Activated T-helper 17 cell treated with anti-CD3 and anti-CD28 coated beads, Interleukin-2, amount 50 U/mL, for 72 hours (primary cell): ENCODE measurements at places on chromosomes 16 and 17. TPM values are rescaled to one million over a fixed set of nuclear protein-coding genes. Genes with fewer than 3 reads are reported as not detected.

- ATAC-seq = no peak
- H3K27ac ChIP-seq = no peak overlapping the region
- H3K4me1 ChIP-seq = no peaks in the 10 kb centered on the region
Observed at GRCh38 chr16:66382966-66383299, 16.4 kb downstream of the CDH5 start.

DNA sequence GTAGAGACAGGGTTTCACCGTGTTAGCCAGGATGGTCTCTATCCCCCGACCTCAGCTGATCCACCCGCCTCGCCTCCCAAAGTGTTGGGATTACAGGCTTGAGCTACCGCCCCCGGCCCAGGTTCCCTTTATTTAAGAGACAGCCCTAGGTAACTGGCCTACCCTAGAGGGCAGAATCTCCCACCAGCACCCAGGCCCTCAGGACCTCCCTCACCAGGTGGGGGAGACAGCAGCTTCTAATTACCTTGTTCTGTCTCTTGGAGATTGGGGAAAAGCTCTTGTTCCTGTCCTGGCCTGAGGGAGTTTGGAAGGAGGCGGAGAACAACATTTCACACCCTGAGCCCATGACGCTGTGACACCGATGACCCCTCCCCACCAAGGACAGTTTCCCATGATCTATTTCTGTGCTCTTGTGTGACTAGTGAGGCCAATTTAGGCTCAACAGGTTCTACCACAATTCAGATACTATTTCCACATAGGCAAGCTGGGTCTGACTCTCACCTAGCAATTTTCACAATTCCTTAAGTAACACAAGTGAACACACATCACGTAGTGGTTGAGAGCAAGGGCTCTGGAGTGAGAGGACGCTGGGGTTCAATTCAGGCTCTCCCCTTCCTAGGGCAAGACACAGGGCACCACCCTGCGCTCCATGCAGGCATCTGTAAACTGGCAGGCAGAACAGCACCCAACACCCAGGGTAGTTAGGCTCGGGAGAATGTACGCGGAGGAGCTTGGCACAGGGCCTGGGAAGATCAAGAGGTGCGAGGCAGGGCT is 20.4 kb downstream of the HDAC5 start:
- H3K27ac ChIP-seq = no peak overlapping the region
- H3K4me3 ChIP-seq = no peak overlapping the region
- ATAC-seq = no peak
- peaks cover 11% of the 10 kb centered on the region for H3K36me3 ChIP-seq
- peaks cover 3% of the 10 kb centered on the region for H3K4me1 ChIP-seq
- H3K27me3 ChIP-seq = no peaks in the 10 kb centered on the region

- peaks cover 19% of the 10 kb centered on the region for H3K4me1 ChIP-seq
- no peak overlapping the region for H3K27ac ChIP-seq
Observed at GRCh38 chr16:90078579-90078895, 1.4 kb upstream of the PRDM7 start.

DNA sequence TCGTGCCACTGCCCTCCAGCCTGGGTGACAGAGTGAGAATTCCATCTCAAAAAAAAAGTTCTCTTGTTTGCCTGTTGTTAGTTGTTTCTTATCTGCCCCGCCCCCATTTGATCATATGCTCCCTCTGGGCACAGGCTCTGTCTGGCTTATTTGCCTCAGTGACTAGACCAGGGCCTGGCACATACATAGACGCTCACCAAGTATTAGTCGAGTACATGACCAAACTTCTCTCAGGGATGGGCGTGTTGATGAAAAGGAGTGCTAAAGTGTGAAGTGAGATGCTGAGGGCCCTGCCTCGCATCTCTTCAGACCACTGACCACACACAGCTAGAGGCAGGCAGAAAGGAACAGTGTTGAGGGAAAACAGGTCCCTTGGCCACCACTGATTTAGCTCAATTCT is 3.3 kb upstream of the HELZ start:
- no peak for ATAC-seq
- no peaks in the 10 kb centered on the region for H3K27me3 ChIP-seq
- H3K4me1 ChIP-seq = peaks cover 19% of the 10 kb centered on the region
- H3K4me3 ChIP-seq = no peak overlapping the region
- no peak overlapping the region for H3K27ac ChIP-seq

Gene PNMT
- not detected for total RNA-seq

Gene OR3A3
- total RNA-seq = not detected

Gene TMC8
- total RNA-seq = 250 TPM

Gene RAP1GAP2
- 1.6 TPM for total RNA-seq
